Activated CD8-positive, alpha-beta memory T cell treated with anti-CD3 and anti-CD28 coated beads, Interleukin-2, amount 50 U/mL, for 4 hours (primary cell): ENCODE measurements at places on chromosomes 1 and 21.
A peak's percentile ranks its signal among the peaks of the same experiment; 100 is the strongest.

DNA sequence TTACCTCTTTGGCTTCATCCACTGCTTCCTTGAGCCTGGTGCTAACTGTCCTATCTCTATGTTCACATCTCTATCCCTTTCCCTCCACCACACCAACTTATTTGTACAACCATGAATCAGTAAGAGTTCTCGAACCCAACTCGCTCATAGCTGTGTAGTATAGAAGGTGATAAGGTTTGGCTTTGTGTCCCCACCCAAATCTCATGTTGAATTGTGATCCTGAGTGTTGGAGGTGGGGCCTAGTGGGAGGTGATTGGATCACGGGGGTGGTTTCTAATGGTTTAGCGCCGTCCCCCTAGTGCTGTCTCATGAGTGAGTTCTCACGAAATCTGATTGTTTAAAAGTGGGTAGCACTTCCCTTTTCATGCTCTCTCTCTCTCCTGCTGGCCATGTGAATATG lies 235.6 kb upstream of the FMN2 start:
- DNase-seq, result no peak

- DNase-seq, result no peak
Measured at GRCh38 chr1:6360117-6360496, 33.5 kb downstream of the ACOT7 start.

DNA sequence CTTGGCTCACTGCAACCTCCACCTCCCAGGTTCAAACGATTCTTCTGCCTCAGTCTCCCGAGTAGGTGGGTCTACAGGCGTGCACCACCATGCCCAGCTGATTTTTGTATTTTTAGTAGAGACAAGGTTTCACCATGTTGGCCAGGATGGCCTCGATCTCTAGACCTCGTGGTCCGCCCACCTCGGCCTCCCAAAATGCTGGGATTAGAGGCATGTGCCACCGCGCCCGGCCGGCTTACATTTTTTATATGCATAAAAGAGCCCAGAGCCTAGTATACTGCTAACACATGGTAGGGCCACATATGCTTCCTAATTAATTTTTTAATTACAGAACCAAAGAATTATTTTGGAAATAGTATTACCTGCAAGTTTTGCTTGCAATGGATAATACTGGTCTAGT lies 1325.4 kb downstream of the PLA2G4A start:
- no peak for DNase-seq

DNA sequence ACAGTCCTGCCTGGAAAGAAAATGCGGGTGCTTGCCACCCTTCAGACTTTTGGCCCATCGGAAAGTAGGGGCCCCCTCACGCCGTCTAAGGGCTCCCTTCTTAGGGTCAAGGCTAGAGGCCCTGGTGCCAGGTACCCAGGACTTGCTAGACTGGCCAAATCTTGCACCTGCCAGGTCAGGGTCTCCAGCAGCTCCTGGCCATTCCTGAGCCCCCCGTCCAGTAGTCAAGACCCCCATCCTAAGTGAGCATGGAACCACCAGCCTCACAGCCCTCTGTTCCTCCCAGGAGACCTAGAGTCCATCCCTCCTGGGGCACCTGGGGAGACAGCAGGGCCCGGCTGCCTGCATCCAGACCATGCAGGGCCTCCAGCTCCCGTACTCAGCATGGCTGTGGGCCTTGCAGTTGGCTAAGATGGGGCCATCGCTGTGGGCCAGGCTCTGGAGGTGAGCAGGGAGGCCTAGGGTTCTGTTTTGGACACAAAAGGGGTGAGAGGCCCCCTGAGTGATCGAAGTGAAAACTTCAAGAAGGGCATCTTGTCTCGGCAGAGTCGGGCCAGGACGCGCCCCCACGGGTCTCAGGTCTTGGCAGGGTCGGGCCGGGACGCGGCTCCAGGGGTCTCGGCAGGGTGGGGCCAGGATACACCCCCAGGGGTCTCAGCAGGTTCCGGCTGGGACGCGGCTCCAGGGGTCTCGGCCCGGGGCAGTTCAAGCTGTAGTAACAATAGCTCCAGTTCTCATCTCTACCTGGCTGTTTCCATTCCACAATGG lies 5.9 kb downstream of the FNDC10 start:
- no peak for DNase-seq

- no peak for DNase-seq
Measured at GRCh38 chr1:115029526-115029925, at the start of gene TSHB. Gene TSHB, plus strand, starts transcription at chr1:115029826. Its CDS starts 3,537 bp downstream, at chr1:115033363.

DNA sequence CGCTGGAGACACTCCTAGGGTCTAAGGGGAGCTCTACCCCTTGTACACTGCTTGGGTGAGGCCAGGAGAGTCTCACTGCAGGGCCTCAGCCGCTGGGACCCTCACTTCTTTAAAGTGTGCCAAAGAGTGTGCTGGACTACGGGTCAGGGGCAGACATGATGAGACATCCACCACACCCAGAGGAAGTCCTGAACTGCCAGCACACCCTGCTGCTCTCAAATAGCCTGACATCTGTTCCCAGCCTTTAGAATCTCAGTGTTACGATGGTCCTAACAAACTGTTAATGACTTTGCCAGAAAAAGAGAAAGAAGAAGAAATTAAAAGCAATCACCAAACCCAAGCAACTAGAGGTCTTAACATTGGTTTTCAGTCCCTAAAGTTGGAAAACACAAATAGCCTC lies 49.0 kb downstream of the MRPL37 start:
- DNase-seq, result no peak

DNA sequence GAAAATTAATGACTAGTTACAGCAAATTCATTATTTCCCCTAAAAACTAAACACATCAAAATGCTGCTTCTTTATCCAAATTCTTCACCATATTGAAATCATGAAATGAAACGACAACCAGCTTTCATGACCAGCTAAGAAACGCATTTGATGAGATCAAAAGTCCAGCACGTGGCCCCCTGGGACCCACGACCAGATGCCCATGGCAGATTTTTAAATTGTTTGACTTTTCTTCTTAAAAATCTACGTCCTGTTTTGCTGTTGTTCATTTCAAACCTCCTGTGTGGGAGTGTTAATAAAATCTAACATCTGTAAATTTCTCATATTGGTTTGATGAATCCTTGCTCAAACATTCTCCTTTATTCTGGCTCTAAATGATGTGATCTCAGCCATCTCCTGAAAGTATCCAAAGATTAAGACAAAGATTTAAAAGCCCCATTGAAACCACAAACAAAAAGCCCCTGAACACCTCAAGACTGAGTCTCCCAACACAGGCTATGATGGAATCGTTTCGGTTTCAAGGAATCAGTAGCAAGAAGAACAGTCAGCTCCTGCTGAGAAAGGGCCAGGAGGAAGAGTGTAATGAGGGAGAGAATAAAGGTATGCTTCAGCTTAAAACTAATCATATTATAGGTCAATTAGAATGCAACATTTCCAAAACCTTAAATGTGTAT lies 523.6 kb downstream of the SMYD3 start:
- DNase-seq, result no peak

DNA sequence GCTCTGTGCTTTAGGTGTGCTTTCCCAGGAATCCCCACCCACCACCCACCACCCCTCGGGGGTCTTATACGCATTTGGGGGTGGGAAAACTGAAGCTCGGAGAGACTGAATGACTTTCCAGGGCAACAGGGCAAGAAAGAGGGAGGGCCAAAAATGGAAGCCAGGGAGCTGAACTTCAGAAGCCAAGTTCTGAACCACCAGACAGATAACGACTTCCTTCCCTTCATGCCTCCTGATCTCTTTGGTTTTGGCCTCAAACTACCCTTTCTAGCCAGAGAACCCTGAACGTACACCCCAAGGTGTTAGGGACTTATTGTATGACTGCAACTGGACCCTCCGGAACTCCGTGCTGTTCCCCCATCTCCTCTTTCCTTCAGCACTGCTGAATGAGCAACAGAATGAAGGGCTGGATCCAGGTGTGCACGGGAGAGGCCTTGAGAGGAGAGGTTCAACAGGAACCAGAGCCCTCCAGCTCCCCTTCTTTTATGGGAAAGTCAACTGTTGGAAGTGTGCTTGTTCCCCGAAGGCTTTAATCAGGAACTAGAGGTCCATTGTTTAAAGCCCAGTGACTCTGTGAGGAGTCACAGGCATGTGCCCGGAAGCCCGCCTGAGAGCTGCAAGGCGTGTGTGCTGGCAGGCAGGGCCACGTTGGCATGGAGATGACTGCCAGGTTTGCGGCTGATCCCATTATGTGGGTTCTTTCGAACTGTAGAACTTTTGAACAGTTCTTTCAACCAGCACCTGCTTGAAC lies 3.1 kb downstream of the BACE2 start:
- DNase-seq, result no peak

GRCh38 chr1:221961532-221962292 lies 219.8 kb upstream of the DUSP10 start:
- DNase-seq, result peak; percentile 43

GRCh38 chr21:42460391-42461184 lies 35.4 kb downstream of the RSPH1 start:
- DNase-seq, result no peak

DNA sequence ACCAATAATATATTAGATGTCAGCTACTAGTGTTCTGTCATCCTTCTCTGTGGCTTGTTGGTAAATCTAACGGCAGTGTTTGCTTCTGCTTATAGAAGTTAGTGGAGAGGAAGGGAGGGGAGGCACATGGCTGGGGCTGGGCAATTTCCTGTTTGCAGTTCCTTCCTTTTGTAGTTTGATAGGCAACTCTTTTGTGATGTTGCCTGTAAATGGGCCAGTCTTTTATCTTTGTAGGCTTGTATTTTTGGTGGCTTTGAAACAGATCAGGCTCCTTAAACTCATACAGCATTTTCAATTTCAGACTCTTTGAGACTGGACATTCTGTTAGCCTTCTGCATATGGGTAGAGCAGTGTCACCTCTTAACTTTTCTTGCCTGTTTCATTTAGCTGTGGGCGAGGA lies 48.1 kb downstream of the CDC14A start:
- peak; percentile 51 for DNase-seq

- peak; percentile 62 for DNase-seq
Measured at GRCh38 chr1:206608108-206608698, 4.1 kb downstream of the EIF2D start.

DNA sequence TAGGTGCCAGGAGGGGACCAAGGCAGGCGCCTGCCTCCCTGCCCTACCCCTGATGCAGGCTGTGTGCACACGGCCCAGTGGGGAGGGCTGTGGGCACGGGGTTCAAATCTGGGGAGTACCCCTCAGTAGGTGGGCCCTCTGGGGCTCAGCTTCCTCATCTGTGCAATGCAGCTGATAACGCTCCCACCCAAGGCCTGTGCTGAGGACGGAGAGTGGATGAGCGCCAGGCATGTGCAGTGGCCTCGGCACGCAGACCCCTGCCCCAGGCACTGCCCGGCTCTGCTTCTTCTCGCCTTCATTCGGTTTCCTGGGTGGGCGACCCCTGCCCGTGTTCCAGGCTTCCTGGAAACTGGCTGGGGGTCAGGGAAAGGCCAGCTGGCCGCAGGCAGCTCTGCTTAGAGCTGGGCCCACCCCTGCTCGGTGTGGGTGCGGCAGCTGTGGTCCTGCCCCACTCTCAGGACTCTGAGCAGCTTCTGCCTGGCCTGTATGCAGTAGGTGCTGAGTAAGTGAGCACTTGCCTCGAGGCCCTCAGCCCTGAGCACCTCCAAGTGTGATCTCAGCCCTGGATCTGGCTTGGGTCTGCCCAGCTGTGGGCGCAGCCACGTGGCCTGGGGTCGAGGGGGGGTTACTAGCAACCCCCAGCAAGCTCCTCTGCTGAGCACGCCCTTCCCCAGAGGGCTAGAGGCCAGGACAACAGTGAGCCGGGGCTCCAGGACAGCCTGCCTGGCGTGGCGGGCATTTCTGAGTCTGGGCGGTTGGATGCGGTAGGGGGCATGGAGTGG lies 11.9 kb upstream of the TNFRSF14 start:
- no peak for DNase-seq

DNA sequence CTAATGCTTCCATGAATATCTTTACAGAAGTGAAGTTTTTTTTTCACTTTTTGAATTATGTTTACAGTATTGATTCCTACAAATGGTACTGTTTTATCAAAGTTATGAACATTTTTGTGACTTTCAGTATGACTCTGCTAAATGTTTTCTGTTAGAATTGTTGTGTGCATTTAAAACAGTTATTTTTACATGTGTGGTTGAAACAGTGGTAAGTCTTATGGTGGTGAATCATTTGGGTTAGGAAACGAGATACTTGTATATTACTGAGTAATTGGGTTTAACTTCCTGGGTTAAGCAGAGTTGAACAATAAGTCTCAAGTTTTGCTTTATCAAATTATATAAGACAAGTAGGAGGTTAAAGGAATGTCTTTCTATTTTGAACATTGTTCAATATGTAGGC lies 66.8 kb downstream of the VPS13D start:
- no peak for DNase-seq

DNA sequence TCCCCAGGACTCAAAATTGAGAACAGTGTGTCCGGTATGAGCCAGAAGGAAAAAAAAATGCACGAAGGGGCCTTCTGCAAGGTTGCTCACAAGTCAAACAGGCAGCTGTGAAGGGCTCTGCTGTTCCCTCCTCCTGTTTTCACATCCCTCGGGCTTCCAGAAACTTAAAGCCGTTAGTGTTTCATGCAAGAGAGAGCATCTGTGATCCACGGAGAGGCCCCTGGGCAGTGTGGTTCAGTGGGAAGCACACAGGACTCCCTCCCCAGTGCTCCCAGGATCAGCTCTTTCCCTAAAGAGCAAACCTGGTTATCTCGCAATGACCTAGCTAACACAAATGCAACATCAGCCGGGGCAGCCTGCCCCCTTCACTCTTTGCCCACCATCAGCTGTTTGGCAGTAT lies 2.9 kb upstream of the MATN1 start:
- no peak for DNase-seq
